ENCODE measurements at places on chromosomes 1 and 21. TPM values are rescaled to one million over a fixed set of nuclear protein-coding genes. Genes with fewer than 3 reads are reported as not detected.
A peak's percentile ranks its signal among the peaks of the same experiment; 100 is the strongest.

DNA sequence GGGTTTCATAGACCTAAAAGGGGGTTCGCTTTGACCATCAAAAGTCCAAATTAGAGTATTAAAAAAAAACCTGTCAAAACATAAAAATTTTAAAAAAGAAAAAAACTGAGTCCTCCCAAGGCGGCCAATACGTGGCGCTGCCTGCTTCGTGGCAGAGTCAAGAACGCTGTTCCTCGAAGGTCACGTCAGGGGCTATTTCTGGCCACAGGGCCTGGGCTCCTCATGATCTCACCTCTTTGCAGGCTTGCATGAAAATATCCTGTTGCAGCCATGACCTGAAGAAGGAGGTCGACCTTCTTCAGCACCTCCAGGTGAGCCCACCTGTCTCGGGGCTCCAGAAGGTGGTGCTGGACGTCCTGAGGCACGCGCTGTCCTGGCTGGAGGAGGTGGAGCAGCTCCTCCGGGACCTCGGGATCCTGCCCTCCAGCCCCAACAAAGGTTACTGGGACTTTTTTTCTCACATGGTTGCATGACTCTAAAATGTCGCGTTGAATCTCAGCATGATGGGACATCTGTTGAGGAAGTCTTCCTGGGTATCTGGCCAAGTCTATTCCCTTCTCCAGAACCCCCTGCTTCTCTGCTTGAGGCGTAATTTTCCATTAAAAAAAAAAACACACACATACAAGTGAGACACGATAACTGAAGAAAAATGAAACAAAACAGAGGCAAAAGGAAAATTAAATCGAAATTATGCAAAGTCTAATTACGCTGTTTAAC, 80.4 kb upstream of the EFHD2 start:
- DNase-seq: no peak

Gene LDLRAD1
- total RNA-seq: not detected

Gene GCSAML
- total RNA-seq: not detected

GRCh38 chr1:63784489-63785390, 10.9 kb downstream of the ROR1 start:
- DNase-seq: no peak

DNA sequence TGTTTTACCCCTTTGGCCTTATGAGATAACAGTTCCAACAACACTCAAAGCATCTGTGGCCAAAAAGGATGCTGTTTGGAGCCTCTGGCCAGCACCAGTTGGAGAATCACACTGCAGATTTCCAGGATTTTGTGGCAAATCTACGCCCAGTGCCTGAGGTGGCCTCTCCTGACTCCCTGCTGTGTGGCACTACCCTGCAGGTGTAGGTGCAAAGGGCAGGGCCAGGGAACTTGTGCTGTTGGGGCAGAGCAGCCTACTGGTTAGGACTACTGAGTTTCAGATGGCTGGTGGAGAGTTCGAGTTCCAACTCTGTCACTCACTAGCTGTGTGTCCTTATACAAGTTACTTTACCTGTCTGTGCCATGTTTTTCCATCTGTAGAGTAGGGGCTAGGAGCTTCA, 170.5 kb downstream of the PTPRU start:
- no peak for DNase-seq

Gene TAL1
- 0.11 TPM for total RNA-seq

DNA sequence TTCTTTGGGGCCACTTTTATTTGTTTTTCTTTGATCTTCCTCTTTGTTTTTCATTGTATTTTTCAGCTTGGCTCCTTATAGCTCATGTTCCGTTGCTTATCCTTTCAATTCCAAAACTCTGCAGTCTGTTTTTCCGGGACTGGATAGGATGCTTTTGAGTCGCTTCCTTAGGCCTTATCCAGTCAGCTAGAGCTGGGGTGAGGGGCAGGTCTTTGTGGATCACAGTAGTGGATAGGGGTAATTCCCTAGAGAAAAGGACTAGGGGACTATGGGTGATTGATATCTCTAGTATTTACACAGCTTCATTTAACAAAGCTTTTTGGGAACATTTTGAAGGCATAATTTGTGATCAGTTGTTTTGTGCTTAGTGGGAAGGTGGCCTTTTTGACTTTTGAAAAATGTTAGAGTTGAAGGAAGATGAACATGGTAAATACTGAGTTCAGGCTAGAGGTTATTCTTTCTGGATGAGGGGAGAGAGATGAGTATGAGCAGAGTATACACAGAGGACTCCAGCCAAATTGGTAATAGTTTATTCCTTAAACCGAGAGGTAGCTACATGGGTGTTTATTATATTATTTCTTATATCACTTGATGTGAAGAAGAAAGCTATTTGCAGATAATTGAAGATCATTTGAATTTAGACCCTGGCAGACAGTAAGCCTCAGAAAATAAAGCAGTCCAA, 22.5 kb downstream of the CEP350 start:
- no peak for DNase-seq

GRCh38 chr1:203584035-203584434, 42.6 kb upstream of the ATP2B4 start:
- no peak for DNase-seq

GRCh38 chr1:89490389-89490788, 34.2 kb upstream of the LRRC8B start:
- no peak for DNase-seq

Gene SPRR2A
- not detected for total RNA-seq

GRCh38 chr1:153368495-153368894, 6.9 kb downstream of the S100A12 start:
- no peak for DNase-seq

- DNase-seq: no peak
Measured at GRCh38 chr1:165598676-165599059, 32.4 kb upstream of the MGST3 start.

DNA sequence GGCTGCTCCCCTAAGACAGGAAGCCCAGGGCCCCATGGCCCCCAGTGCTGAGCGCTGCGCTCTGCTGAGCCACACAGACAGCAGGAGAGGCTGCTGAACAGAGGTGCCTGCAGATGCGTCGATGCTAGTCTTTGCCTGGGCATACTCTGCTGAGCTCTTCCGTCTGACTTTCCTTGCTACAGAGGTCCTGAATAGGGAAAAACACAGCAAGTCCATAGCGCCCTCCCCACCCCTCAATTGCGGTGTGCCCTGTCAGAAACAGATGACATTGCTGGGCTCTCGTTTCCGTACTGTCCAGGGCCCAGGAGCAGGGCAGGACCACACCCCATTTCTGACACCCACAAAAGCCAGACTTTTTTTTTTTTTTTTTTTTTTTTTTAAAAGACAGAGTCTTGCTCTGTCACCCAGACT, 252.5 kb downstream of the SDCCAG8 start:
- DNase-seq: no peak

GRCh38 chr1:10916991-10917390, 95.5 kb upstream of the TARDBP start:
- no peak for DNase-seq

DNA sequence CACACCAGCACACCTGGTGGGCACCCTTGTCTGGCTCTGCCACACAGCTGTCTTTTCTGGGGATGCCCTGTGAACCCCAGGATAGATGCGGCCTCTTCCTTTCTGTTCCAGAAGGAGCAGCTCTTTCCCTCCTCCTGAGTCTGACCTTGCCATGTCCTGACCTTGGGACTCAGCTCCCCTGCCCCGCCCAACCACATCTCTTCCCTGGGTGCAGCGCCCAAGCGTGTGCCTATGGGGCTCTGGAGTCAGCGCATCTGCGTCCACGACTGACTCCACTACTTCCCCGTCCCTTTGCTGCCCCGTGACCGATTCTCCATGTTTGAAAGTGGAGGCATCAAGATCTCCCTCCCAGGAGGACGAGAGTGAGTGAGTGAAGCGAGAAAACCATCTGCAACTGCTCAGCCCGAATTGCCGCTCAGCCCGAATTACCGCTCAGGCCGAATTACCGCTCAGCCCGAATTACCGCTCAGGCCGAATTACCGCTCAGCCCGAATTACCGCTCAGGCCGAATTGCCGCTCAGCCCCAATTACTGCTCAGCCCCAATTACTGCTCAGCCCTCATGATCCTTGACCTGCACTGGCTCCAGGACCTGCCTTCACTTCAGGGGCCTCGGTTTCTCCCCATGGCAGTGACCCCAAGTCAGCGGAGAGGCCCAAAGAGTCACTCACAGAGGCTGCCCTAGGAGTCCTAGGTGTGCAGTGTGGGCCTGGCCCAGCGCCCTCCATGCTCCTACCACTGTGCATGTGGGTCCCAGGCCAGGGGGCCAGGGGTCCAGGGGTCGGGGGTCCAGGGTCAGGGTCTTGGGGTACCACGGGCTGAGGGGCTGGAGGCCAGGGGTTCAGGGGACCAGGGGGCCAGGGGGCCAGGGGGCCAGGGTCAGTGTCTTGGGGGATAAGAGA, 18.6 kb upstream of the TTC34 start:
- DNase-seq: no peak

Gene EPHA2
- total RNA-seq: 25.0 TPM

Gene NMNAT2
- total RNA-seq: 3.2 TPM

DNA sequence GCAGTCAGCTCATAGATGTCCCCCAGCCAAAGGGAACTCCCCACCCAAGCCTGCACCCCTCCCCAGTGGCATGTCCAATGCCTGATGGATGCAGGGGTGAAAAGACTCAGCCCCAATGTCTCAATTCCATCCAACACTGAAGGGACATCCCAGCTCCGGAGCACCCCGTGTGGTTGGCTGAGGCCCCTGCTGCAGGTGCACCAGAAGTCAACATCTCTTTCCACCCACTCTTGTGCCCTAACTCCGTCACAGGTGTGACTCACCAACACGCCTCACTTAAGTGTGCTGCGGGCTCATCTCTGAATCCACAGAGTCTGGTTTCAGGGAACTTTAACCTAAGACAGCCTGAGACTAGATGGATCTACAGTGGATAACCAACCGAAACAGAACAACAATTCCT, 40.9 kb upstream of the ZBTB18 start:
- DNase-seq: no peak

DNA sequence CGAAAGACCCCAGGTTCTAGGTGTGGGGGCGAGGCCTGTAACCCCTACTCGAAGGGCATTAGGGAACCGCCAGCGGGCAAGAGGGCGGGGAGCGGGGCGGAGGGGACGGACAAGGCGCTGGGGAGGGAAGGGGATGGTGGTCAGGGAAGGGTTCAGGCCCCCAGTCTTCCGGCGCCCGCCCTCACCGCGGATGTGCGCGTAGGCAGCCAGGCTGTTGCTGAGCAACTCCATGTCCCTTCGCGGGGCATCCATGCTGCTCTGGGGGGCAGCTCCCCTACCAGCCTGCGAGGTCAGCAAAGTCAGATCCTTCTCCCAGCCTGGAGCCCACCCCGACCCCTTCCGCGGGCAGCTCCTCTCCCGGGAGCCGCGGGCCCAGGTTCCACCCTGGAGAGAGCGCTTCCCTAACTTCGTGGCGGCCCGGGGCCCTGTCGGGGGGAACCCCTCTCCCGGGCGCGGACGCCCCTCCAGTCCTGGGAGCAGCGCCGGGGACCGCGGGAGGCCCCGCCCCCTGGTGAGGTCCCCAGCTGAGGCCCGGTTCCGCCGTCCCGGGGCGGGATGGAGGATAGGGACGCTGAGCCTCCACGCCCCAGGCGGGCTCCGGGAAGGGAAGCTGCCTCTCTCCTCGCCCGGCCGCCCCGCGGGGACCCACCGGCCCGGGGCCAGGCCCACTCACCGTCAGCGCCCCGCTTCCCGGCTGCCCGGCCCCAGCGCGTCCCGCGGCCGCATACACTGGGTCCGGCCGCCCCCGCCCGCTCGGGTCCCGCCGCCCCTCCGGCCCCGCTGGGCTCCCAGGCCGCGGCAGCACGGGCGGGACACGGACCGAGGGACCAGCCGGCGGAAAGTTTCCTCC, 434 bp downstream of the EVA1B start:
- peak; percentile 39 for DNase-seq

Gene FAM72C
- 7.1 TPM for total RNA-seq

Gene KCNJ10
- 0.47 TPM for total RNA-seq

Gene OR6K3
- not detected for total RNA-seq

GRCh38 chr1:26274801-26275425, 5.0 kb upstream of the SH3BGRL3 start:
- DNase-seq: no peak

Gene CD53
- not detected for total RNA-seq

DNA sequence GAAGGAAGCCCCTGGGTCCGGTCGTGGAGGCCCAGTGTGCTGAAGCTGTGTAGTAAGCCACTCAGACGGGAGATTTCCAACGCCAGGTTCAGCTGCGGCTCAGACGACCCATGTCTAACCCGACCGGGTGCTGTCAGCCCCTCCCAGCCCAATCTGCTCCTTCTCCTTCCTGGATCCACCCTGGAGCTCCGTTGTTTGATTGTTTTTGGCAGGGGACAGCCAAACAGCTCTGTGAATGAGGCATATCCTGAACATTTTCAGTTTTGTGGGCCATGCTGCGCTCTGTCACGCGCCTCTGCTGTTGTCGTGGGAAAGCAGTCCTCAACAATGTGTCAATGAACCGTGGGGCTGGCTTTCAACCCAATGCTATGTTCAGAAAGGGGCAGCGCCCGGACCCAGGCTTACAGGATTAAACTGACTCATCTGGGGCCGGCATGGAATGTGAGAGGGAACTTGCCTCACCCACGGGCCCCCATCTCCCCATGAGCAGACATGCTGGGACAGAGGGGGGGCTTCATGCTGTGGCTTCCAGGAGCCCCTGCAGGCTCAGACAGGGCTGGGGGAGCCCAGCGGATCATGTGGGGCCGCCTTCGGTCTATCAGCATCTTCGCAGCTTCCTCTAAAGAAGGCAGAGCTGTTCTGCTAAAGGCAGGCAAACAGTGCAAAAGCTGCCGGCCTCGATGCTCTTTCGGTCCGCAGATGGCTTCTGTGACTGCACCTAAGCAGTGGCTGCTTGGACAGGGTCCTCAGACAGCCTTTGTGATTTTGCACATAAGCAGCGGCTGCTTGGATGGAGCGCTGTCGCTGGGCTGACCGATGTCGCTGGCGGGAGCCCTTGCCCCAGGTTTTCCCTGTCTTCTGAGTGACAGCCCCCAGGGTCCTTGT, 101.7 kb downstream of the RIPK4 start:
- no peak for DNase-seq

DNA sequence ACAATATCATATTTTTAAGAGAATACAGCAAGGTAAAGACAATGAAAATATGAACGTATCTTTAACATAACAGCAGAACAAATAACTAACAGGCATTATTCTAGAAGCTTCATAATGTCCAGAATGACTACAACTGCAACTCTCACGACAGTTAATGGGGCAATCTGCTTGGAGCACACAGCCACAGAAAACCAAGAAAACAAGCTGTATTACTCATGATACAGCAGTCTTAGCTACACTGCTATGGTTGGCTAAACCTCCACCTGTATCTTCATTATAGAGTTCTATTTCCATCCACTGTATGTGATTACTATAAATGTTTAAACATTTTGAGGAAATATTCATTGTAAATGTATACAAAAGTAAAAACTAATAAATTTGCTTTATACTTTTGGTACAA, 139.9 kb downstream of the DPYD start:
- no peak for DNase-seq

GRCh38 chr1:74652711-74653139, 20.9 kb downstream of the ERICH3 start:
- no peak for DNase-seq

Gene NFASC
- total RNA-seq: 12.9 TPM

- DNase-seq: no peak
Measured at GRCh38 chr21:44697811-44698734, 1.1 kb downstream of the KRTAP10-12 start.

- no peak for DNase-seq
Measured at GRCh38 chr1:37243368-37244082, 209.2 kb upstream of the GRIK3 start.

Gene MYOG
- total RNA-seq: not detected

Gene HCRTR1
- 0.23 TPM for total RNA-seq

Gene GJC2
- total RNA-seq: 0.65 TPM

- DNase-seq: no peak
Measured at GRCh38 chr1:85933961-85934360, 222.6 kb downstream of the COL24A1 start.
